Left renal cortex interstitium (tissue), 4 donors: ENCODE measurements at places on chromosomes 16 and 17.

DNA sequence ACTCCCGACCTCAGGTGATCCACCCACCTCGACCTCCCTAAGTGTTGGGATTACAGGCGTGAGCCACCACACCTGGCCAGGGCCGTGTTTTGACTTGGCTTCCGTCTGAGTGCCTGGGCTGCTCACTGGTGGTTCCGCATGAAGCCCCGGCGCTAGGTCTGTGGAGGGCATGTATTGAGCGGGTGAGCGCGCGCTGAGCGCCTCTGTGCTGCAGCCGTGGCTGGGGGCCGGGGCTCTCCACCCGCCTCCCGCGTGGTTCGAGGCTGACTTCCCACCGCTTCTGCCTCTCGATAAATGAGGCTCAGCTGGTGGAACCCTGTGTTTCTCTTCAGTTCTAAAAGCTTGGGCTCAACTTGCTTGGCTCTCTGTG lies 38.9 kb upstream of the ATP2A3 start:
- no peak for DNase-seq

DNA sequence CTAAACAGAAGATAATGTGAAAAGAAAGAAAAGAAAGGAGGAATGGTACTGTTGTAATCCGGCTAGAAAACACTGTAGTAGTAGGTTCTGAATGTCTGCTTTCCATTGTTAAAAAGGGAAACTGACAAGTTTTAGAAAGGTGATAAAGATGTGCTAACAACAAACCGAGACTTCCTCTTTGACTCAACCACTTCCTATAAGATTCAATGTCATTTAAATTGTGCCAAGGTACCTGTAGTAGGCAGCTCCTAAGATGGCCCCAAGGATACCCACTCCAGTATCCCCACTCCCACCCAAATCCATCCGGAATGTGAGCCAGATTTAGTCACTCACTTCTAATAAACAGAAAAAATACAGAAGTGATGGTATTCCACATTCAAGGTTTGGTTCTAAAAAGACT lies 31.2 kb downstream of the XYLT1 start:
- DNase-seq = no peak

DNA sequence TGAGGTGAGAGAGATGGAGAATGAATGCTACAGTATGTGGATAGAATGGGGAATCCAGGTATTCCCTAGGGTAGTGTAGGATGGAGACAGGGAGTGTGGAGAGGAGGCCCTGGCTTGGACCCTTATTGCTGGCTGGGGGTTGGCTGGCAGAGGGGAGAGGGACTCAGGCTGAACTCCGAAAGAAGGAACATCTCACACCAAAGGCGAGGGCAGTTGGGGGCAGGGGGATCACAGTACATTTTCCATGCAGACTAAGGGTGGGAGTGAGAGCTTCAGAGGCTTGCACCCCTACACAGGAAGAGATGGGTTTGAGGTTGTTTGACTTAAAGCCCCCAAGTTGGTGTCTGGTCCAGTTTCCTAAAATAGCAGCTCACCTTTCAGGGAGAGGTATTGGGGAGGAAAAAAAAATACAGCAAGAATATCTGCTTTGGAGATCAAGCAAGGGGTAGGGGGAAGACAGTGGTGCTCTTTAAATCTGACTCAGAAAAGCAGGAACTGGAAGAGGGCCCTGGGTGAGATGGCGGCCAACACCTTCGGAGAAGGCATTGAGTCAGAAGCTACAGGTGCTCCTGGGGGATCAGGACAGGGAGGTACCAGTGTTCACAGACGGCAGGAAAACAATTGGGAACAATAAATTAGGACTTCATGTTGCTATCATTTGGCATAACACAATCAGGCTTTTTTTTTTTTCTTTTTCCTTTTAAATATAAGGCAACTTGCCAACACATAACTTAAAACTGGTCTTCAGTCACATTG lies 12.4 kb downstream of the TRAF4 start:
- DNase-seq = no peak

DNA sequence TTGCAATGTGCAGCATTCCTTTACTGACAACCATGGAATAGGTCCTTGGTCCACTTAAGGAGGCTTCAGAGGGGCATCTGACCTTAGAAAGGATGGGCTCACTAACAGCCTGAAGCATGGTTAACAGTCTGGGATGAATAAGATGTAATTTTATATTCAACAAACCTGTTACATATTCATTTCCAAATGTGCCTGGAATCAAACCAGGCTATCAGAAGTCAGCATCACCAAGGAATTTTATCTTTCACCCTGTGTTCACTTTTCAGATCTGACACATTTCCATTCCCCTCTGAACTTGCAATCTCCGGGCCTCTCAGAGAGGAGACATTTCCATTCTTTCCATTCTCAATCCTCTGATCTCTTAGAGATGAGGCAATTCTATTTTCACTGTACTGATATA lies 62.4 kb downstream of the SNX11 start:
- DNase-seq = no peak

- DNase-seq = no peak
Observed at GRCh38 chr17:81833921-81834830, 674 bp downstream of the PPP1R27 start.

GRCh38 chr17:79051306-79051705 lies 23.3 kb upstream of the ENGASE start:
- DNase-seq = no peak

DNA sequence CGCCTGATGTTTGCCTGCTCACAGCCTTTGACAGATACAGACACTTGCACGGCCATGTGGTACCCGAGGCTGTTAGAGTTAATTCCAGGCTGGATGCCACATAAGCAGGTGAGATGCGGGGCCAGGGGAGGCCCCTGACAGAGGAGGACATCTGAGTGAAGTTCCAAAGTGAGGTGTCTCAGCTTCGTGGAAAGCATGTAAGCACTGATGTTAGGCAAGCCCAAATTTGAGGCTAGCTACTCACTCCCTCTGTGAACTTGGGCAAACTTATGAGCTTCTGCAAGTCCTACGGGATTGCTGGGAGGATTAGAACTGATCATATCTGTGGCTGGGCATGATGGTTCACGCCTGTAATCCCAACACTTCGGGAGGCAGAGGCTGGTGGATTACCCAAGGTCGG lies 39.3 kb upstream of the MARCHF10 start:
- no peak for DNase-seq

DNA sequence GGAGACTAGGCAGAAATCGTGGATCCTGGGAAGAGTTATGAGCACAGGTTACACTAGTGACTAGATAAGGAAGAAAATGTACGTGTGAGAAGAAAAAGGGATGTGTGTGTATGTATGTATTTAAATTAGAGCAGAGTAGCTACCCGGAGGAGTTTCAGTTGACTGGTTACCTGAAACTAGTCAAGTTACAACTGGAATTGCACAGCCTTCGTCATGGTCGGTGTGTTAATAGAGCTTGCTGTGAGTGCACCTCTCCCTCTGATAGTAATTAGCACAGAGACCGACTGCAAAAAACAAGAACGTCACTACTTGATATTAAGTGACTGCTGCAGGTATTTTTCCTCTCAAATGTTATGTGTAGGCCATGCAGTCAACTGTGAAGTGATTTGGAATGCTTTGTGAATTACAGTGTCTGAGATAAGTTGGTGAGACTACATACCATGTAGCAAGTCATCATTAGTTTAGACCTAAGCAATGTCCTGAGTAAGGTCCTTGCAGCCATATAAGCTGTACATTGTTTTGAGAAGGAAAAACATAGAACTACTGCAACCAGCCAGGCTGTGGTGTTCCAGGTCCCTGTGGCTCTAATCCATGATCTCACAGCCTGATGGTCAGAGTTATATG lies 95.7 kb downstream of the WNT3 start:
- no peak for DNase-seq

DNA sequence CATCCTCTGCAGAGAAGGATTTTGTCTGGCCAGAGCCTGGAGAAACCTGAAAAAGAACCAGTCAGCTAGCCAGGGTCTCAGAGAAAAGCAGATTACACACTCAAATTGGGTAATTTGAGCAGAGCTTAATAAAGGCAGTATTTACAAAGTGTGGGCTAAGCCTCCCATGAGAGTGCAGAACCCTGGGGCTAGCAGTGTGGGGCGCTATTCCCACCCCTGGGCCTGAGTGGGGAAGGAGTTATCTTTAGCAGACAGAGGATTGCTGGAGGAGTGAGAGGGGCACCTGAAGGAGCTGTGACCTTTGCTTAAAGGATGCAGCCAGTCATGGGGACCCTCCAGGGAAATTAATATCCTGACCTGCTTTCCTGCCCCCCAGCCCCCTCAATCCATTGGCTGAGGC lies 46.2 kb downstream of the SNX20 start:
- DNase-seq = no peak

GRCh38 chr17:19877364-19877945 lies 9.7 kb upstream of the ULK2 start:
- DNase-seq = no peak

DNA sequence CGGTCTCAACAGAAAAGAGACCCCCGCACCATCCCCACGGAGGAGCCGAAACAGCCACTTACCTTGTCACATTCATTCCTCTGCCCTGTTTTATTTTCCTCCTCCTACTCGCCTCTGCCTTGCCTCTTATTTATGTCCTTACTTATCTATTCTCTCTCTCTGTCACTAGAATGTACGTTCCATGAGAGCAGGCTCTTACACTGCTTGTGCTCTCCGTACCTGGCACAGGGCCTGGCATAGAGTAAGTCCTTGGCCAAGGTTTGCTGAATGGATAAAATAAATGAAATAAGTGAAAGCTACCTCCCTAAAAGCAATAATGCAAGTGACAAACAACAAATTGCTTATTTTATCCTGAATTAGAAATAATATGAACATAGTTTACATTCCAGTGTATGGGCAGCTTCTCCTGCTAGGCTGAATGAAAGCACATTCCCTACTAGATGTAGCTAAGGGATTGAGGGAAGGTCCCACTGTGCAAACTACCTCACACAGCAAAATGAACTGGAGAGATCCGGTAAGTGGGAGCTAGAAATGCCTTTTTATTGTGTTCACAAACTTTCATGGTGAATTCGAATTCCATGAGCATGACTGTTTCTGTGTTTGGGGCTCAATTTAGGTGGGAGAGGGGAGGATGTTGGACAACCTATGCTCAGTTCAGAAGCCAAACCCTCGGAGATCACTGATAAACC lies 173.1 kb downstream of the PARN start:
- no peak for DNase-seq

- DNase-seq = no peak
Observed at GRCh38 chr16:26129997-26130396, 438.2 kb downstream of the HS3ST4 start.

DNA sequence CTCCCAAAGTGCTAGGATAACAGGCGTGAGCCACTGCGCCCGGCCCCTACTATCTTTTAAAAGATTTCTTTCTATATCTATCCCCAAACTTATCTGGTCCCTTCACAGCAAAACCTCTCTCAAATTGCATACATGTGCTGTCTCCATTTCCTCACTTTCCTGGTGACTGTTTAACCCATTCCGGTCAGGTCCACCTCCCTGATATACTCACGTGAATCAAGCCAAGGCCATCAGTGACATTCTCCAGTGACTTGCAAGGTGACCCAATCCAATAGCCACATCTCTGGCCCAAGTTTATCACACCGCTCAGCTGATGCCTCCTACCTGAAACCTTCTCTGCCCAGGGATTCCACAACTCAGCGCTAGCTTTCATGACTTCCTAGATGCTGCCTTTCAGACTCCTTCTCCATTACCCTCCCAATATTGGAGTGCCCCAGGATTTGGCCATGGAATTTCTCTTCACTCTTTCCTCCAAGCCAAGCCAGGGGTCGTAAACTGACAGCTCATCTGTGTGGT lies 1.4 kb upstream of the CTCF start:
- DNase-seq = no peak

GRCh38 chr16:2967211-2967631 lies 1.9 kb upstream of the PAQR4 start:
- no peak for DNase-seq

- DNase-seq = no peak
Observed at GRCh38 chr16:74661064-74661463, 5.6 kb downstream of the RFWD3 start.

- no peak for DNase-seq
Observed at GRCh38 chr17:2237521-2237921, 66.1 kb downstream of the SMG6 start.

- DNase-seq = peak; percentile 13
Observed at GRCh38 chr16:19375561-19376158, 42.0 kb upstream of the TMC5 start.

- DNase-seq = no peak
Observed at GRCh38 chr17:48498164-48498850, 32.5 kb downstream of the HOXB1 start.

- DNase-seq = no peak
Observed at GRCh38 chr17:1959871-1960544, 65.1 kb downstream of the RTN4RL1 start.

GRCh38 chr17:31534223-31534888 lies 142.9 kb downstream of the RAB11FIP4 start:
- DNase-seq = no peak
